ENCODE measurements at places on chromosomes 12 and 14.

- no peak for DNase-seq
Measured at GRCh38 chr12:90921536-90921935, 33.4 kb downstream of the CCER1 start.

DNA sequence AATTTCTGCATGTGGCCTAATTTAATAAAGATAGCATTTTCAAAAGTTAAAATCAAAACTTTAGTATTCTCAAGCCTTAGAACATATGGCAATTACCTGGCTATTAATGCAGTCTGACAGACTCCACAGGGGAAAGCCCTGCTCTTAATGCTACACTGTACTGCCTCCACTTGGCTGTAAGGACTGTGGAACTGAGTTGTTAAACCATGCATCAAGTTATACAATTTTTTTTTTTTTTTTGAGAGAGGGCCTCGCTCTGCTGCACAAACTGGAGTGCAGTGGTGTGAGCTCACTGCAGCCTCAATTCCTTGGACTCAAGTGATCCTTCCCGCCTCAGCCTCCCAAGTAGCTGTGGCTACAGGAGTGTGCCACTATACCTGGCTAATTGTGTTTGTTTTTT, 19.0 kb upstream of the NDUFA12 start:
- no peak for DNase-seq

DNA sequence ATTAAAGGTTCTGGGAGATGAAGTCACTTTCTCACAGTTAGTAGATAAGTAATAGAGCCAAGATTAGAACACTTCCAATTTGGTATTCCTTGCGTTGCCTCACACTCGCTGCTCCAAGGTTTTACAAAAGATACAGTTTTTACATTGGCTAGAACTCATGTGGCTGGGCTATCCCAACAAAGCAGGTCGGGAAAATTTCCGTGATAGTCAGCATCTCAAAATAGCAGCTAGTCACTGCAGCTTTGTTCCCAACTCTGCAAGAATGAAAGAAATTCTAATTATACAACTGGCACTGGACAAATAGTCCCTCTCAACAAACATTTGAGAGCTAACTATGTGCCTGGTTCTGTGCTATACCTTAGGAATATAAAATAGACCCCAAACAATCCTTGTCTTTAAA, 24.6 kb upstream of the PPP1R12A start:
- no peak for DNase-seq

- DNase-seq = no peak
Measured at GRCh38 chr12:55642669-55643068, 6.0 kb downstream of the OR10P1 start.

DNA sequence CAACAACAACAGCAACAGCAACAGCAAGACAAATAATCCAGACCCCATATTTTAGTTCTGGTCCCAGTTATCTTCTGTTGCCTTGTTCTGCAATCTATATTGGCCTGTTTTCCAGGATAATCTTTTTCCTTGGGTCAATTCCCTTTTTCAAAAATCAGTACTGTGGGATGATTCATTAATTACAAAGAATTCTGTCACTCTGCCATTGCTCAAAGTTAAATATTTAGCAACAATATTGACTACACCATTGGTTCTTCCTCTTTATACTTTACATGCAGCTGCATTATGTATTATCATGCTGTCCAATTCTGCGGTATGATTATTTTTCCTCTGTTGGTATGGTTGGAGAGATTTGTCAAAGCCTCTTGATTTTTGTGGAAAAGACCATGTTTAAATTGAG, 10.1 kb upstream of the GALNT8 start:
- no peak for DNase-seq

- no peak for DNase-seq
Measured at GRCh38 chr14:94867946-94868771, 98.2 kb upstream of the GSC start.

- no peak for DNase-seq
Measured at GRCh38 chr12:130650131-130650530, 66.0 kb downstream of the RIMBP2 start.

GRCh38 chr12:93300611-93301021, 77.1 kb upstream of the NUDT4 start:
- no peak for DNase-seq

GRCh38 chr12:113241191-113242025, 20.1 kb downstream of the TPCN1 start:
- DNase-seq = no peak

- DNase-seq = no peak
Measured at GRCh38 chr12:27927347-27927746, 45.2 kb downstream of the PTHLH start.

DNA sequence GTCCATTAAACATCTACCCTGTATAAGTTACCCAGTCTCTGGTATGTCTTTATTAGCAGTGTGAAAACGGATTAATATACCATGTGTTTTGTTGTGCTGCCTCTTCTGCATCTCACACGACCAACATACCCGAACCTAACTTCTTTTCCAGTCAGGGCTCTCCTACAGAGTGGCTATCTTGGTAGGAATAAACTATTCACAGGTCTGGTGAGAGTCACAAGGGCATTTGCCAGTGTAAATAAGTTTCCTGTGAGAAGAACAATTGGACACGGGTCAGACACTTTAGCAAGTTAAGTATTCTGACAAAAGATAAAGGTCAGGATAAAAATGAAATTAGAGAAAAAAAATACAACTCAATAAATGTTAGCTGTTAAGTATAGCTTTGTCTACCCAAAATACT, 60.9 kb downstream of the MYF5 start:
- no peak for DNase-seq

- no peak for DNase-seq
Measured at GRCh38 chr14:64095620-64096019, 198.6 kb downstream of the ESR2 start.

GRCh38 chr12:45089411-45090075, 38.6 kb upstream of the DBX2 start:
- no peak for DNase-seq

DNA sequence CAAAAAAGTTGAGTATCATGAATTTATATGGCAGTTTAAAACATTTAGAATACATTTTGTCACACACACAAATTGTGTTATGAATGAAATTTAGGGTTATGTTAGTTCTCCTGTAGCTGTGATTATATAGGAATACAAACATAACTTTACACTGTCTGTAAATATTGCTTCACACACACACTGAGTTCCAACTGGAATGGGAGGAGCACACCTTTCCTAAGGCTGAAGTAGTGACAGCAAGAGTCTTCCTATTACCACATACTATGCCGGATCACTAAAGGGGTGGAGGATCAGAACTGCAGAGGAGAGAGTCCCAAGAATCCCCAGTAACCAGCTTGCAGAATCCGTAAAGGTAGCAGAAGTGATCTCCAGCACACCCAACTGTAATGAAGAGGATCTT, 63.7 kb downstream of the DNAI7 start:
- no peak for DNase-seq

DNA sequence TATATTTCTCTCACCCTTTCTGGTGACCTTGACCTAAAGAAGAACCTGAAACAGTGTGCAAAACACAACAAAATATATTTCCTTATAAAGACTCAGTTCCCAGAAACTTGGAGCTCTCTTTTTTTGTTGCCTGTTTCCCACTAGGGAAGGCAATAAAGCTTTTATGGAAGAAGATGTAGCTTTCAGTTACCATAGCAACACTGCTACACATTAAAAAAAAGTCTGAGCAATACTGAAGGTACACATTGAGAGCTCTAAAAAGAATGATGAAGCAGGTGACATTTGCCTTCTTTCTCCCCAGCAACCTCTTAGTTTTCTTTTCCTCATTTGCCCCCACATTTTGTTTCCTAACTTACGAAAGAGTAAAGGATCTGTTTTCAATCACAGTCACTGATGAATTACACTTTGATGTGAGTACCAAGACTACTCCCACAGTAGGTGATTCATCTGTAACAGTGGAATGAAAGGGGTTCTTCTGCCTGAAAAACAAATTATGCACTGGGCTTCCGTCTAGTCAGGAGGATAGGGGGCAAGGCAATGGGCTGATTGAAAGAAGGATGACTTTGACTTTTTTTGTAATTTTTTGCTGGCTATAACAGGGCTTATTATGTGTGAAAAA, 1.1 kb upstream of the CATSPERB start:
- DNase-seq = no peak

- no peak for DNase-seq
Measured at GRCh38 chr14:64506721-64507120, 2.2 kb downstream of the ZBTB1 start.

GRCh38 chr14:77271113-77271710, at the start of gene NGB:
Gene NGB (minus strand): TSS chr14:77271206. CDS start chr14:77270937, 269 bp downstream.
- no peak for DNase-seq

- DNase-seq = no peak
Measured at GRCh38 chr12:76804435-76804976, 40.6 kb downstream of the ZDHHC17 start.

DNA sequence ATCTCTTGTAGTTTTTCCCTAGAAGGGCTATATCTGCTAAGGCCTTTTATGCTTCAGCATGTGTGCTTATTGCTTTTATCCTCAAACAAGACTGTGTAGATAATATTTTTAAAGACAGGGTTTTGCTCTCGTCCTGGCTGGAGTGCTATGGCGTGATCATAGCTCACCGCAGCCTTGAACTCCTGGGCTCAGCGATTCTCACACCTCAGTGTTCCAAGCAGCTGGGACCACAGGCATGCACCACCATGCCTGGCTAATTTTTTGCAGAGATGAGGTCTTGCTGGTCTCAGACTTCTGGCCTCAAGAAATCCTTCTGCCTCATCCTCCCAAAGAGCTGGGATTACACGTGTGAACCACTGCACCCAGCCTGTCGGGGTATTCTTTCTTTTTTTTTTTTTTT, 137.3 kb upstream of the SCAF11 start:
- DNase-seq = no peak

- DNase-seq = no peak
Measured at GRCh38 chr14:39491134-39491571, 58.9 kb upstream of the FBXO33 start.

DNA sequence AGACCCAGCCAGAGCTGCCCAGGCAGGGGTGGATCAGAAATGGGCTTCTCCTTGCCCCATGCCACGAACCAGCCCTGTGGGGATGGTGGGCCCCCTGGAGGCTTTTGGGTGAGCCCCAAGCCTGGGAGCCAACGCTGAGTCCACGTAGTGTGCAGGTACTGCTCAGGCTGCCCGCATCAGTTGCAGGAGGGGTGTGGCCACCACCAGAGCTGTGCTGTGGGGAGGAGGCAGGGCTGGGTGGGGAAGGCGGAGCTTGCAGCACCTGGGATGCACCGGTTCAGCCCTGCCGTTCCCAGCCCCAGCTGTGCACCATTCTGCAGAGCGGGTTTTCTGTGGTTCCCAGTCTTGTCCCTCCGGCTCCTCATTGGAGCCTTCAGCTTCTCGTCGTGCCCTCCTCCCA, 36.3 kb downstream of the IL31 start:
- DNase-seq = no peak

GRCh38 chr14:66471584-66471983, 14.6 kb upstream of the CCDC196 start:
- no peak for DNase-seq

GRCh38 chr12:87768501-87769287, 260.5 kb downstream of the C12orf50 start:
- no peak for DNase-seq

- no peak for DNase-seq
Measured at GRCh38 chr12:106096376-106096775, 42.4 kb downstream of the NUAK1 start.

DNA sequence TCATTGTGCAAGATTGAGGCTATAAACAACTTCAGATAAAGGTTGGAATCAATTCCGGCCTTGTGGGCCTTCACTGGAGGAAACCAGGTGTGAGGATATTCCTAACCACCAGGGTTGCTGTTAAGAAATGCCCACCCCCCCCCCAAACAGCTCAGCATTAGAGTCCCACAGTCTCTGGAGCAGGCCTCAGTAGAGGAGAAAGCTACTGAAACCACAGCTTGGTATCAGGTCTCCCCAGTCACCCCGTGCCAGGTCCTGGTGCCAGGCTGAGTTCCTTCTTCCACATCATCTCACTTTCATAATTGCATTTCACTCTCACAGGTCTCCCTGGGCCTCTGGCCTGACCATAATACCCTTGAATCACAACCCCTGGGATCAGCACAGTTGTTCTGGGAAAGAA, 12.5 kb downstream of the GALNT6 start:
- no peak for DNase-seq

DNA sequence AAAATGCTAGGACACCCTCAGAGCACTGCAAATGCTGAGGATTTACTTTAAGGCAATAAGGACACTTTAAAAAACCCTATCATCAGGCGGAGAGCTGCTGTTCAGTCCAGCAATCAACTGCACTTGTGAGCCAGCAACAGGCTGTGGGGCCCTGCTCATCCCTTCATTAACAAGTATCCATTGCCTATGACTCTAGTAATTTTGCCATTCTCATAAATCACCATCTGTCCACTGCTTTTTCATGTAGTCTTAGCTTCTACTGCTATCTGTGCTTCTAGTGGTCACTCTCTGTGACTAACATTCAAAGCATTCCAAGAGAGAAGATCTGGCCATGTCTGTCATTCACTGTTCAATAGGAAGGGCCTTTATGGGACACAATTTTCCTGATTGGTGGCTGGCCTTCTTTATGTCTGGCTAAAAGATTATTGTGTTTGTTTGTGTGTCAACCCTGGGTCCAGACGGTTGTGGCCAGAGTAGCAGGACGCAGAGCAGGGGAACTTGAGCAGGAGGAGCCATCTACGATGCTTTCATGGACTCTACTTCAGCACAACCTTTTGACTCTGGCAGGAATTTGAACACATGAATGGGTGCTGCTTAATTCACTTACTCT, 3.6 kb upstream of the KRAS start:
- no peak for DNase-seq

- no peak for DNase-seq
Measured at GRCh38 chr12:126545411-126545810, 1480.2 kb downstream of the AACS start.

DNA sequence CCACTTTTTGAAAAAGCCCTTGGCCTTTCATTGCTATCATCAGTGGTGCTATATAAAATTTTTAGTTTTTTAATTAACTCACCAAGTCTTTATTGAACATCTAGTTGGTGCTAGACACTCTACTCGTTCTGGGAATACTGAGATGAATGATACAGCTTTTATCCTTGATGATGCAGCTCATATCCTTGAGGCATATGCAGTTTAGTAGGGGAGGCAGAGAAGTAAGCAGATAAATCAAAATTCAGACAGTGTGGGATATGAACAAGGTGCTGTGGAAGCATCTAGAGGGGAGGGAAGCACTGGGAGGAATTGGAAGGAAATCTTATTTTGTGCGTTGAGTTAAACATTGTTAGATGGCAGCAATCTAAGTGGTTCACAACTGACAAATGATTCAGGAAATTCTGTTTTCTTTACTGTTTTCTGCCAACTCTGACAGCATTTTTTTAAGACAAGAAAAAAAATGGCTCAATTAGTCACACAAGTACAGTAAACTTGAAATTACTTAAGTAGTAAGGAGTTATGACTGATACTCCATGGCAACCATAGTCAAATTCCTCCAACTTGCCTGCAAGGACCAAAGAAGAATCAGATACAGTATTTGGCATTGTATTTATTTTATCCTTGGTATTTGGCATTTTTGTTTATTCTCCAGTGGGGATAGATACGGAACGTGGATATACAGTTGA, 119.2 kb downstream of the TMTC2 start:
- DNase-seq = no peak

GRCh38 chr14:51424041-51424440, 184.0 kb downstream of the TMX1 start:
- no peak for DNase-seq

Data from effector memory CD4-positive, alpha-beta T cell (primary cell).